A673 (cell line): ENCODE measurements at places on chromosomes 5 and 9.

DNA sequence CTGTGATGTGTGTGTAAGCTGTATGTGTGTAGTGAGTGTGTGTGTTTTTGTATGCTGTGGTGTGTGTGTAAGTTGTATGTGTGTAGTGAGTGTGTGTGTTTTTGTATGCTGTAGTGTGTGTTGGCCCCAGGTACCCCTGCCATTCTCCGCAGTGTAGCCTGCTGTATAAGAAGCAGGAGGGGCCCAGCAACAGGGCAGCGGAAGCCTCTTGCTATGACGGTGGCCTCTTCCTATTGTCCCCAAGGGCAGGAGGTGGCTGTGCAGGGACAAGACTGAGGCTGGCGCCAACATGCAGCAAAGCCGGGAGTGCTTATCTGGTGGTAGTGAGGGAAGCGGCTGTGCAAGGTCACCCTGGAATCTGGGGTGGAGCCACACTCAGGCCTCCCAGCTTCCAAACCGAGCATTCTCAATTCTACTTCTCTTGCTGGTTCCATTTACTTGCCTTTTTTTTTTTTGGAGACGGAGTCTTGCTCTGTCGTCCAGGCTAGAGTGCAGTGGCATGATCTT is 5.1 kb downstream of the SPAAR start:
- peak; percentile 26 for DNase-seq

GRCh38 chr5:157464519-157465171 is 4.6 kb downstream of the NIPAL4 start:
- peak; percentile 68 for DNase-seq

DNA sequence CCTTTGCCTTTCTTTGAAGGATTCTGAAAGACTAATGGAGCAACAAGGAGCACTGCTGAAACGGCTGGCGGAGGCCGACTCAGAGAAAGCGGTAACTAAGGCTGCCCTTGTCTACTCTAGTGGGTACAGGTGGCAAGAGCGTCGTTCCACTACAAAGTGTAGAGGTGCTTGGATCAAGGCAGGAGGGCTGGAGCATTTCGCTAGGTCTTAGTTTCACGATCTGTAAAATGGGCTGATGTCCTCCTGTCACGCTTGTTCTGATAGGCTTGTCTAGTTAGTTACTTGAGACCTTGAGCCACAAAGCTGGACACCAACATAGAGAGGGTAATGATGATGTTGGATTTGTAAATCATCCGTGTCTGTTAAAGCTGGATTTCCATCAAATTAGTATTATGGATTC is 23.0 kb upstream of the GLE1 start:
- no peak for DNase-seq

- peak; percentile 24 for DNase-seq
These were observed 535 bp downstream of the JMY start for GRCh38 chr5:79236362-79236969.

DNA sequence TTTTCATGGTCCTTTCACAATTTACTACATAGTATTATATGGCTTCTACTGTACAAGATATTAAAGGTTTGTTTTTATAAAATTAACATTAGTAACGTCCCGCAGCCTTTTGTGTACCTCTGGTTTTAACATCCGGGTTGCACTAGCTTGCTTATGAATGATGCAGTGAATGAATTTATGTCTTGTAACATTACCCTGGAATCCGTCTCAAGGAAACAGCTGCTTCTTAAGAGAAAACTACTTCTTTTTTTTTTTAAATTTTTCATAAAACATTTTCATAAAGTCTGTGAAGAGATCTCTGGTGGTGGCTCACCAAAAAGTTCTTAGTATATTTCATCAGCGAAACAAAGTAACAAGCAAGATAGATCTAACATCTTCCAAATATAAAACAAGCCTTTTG is 23.6 kb downstream of the MARCHF3 start:
- DNase-seq, result no peak

DNA sequence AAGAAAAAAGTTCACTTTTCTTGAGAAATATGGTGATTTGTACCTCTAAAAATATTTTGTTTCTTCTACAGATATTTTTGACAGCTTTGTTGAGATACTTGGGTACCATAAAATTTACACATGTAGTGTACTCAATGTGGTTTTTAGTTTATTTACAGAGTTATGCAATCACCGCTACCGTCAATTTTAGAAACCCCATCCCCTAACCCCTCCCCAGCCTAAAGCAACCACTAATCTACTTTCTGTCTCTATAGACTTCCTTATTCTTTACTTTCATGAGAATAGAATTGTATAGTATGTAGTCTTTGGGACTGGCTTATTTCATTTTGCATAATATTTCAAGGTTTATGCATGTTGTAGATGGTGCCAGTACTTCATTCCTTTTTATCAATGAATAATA is 45.0 kb upstream of the TDRD7 start:
- no peak for DNase-seq

DNA sequence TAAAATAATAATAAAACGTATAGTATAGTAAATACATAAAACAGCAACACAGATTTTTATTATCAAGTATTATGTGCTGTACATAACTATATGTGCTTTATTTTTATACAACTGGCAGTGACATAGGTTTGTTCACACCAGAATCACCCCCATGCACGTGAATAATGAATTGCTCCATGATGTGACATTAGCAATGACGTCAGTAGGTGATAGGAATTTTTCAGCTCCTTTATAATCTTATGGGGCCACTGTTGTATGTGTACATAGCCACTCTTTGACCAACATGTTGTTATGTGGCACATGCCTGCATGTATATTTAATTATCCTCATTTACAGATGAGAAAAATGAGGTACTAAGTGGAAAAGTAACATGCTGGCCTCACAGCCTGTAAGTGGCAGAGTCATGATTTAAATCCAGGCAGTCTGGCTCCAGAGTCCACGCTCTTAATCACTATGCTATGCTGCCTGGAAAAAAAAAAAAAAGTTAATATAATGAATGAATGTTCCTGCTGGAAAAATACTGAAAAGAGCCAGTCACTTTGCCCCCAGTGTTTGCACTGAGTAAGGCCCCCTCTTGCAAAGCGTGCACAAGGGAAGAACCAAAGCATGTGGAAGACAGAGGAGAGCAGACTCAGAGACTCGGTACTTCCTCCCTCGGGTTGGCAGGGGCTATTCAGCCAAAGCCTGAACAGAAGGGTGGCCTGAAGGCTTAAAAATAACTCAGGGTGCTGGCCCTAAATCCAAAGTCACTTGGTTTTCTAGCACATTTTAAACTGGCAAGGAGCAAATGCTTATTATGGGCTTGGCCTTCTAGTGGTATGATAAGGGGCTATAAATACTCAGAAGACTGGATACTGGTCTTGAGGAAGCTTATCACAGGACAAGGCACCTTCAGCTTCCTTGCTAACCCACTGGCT is 206.8 kb downstream of the GLIS3 start:
- DNase-seq, result no peak

- DNase-seq, result no peak
These were observed 153.3 kb upstream of the SLC12A2 start for GRCh38 chr5:127930311-127930710.

DNA sequence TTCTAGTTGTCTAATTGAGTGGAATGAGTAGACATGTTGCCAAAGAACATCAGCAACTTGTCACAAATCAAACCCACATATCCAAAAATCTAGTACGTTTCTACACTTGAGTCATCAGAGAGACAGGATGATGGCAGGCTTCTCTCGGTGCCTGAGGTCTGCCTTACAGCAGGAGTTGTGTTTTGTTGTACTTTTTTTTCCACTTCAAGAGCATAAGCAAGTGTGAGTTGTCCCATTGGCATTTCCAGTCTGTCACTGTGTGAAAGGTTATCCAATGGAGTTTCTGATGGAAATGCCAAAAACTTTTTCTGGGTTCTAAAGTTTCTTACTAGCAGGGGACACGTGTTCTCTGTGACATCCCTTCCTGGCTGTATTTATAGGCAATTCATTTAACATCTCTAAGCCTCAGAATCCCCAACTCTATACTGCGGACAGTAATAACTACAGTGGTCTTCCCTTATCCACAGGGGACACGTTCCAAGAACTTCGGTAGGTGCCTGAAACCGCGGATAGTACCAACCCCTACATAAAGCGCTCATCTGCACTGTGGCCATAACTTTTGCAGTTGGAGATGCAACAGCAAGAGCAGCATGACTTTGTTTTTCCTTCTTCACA is 246.5 kb downstream of the SYK start:
- no peak for DNase-seq

DNA sequence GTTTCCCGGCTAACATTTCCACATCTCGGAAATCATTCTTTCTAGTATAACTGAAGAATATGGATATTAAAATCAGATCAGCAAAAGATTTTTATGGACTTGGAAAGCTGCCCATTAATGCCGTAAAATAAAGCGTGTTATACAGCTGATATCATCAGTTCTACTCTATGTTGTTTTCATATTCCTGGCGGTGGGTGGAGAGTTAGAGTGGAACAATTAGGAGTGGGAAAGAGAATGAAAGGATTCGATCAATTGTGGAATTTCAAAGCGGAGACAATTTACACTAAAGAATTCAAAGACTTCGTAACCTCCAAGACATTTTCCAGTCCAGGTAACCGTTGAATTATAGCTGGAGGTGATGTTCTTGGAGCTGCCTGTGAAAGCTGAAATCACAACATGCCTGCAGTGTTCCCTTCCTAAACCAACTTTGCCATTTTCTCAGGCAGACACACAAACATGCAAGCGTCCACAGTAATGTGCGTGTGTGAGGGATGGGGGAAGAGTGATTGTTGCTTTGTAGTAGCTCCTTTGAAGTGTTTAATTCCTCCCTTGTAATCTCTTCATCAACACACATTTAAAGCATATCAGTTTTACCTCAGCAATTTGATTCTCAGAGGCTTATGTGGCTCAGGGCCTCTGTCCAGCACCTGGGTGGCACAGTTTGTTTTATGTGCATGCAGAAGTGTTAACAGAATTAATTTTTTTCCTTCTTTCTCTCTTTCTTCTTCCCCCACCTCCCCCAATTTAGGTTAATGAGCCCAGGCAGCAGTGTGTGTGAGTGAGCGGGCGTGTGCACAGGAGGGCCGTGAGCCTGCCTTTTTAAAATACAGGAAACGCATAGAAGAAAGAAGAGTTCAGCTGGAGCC is 544.1 kb downstream of the RAB3C start:
- DNase-seq, result peak; percentile 64

DNA sequence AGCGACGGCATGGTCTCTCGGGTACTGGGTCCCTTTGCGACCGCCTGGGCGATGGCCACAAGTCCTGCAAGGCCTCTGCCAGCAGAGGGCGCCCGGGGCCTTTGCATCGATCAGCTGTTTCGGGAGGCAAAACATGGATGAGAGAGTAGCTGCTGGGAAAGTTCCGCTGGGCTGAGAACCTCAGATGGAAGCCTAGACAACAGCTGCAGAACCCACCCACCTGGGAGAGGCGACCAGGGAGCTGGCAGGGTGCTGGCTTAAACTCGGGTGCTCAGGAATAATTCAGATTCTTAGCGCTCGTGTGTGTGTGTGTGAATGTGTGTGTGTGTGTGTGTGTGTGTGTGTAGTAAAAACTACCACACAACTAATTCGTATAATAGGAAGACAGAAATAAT is 50.0 kb downstream of the TRIM32 start:
- peak; percentile 92 for DNase-seq

DNA sequence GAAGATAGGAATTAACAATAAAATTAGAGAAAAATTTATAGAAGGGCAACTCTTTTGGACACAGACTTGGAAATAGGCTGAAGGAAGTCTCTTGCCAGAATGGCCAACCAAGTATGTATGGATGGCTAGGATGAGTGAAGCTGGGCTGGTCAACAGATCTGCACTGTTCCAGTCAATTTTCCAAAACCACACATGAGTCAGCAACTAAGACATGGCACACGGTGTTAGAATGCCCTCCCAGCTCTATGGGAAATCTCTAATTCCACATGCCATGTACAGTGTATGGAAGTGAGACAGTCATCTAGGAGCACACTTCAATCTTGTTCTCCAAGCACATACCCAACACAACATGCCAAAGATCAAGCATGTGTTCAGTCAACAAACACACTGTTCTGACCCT is 129.6 kb downstream of the GLIS3 start:
- DNase-seq, result no peak

- peak; percentile 88 for DNase-seq
These were observed 21.5 kb downstream of the BTF3 start for GRCh38 chr5:73519531-73520283.

GRCh38 chr9:87249029-87249428 is 248.6 kb upstream of the DAPK1 start:
- no peak for DNase-seq

- peak; percentile 64 for DNase-seq
These were observed 59.2 kb upstream of the TRAF1 start for GRCh38 chr9:120985819-120986222.

DNA sequence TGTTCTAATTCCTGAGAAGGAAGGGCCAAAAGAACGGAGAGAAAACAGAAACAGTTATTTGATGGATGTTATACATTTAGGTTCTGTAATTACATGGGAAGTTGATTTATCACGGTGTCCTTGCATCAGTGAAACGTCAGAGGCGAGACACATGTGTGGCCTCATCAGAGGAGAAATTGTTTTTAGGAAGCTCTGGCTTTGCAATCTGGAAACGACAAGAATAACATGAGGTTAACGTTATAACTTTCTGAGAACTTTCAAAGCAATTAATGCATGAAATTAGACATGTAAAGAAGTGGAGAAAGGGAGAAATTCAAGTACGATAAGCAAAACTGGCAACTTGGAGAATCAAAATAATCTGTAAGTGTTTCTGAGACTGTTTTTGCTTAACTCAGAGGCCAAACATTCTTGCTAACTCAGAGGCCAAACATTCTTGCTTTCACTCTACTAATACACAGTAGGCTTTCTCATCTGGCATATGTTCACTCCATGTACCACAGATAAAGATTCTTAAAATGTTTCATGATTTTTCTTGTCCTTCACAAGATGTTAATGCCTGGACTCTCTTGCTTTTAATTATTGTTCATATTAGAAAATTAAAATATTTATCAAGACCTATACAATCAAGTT is 933.0 kb downstream of the TLE4 start:
- no peak for DNase-seq

- peak; percentile 23 for DNase-seq
These were observed 12.8 kb downstream of the PTAR1 start for GRCh38 chr9:69746859-69747560.

GRCh38 chr9:127803507-127804352 is 1.0 kb downstream of the FPGS start:
- peak; percentile 33 for DNase-seq

DNA sequence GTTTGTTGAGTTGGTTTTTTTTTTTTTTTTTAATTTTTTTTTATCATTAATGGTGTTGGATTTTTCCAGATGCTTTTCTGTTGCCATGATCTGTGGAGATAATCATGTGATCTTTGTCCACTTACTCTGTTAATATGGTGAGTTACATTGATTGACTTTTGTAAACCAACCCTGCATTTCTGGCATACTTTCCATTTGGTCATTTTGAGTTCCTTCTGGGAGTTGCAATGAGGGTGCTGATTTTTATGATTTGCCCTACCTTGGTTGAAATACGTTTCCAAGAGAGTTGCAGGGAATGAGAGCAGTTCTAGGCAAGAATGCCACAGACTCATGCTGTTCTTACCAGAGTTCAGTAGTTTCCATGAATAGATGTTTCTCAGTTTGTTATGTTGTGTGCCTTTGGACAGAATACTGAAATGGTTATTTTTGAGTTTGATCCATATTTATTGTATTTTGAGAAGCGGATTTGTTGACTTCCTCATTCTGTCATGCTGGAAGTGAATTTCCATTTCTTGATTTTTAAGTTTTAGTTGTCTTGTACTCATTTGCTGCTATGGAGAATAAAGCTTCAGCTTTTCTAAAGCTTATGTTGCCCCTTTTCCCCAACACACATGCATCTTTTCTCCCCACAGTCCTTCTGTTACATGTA is 69.0 kb downstream of the SCAMP1 start:
- DNase-seq, result no peak
